ENCODE measurements at places on chromosomes 16 and 17.

GRCh38 chr16:65373097-65373496, 251.2 kb upstream of the CDH11 start:
- DNase-seq = no peak

GRCh38 chr17:8739097-8739496, 5.5 kb downstream of the CCDC42 start:
- no peak for DNase-seq

- DNase-seq = no peak
These were observed 41.1 kb upstream of the DHRS7B start for GRCh38 chr17:21085707-21086106.

GRCh38 chr17:50094243-50094752, 853 bp upstream of the PDK2 start:
- DNase-seq = no peak

- DNase-seq = peak; percentile 83
These were observed 2.9 kb downstream of the GNAO1 start for GRCh38 chr16:56193951-56194726.

DNA sequence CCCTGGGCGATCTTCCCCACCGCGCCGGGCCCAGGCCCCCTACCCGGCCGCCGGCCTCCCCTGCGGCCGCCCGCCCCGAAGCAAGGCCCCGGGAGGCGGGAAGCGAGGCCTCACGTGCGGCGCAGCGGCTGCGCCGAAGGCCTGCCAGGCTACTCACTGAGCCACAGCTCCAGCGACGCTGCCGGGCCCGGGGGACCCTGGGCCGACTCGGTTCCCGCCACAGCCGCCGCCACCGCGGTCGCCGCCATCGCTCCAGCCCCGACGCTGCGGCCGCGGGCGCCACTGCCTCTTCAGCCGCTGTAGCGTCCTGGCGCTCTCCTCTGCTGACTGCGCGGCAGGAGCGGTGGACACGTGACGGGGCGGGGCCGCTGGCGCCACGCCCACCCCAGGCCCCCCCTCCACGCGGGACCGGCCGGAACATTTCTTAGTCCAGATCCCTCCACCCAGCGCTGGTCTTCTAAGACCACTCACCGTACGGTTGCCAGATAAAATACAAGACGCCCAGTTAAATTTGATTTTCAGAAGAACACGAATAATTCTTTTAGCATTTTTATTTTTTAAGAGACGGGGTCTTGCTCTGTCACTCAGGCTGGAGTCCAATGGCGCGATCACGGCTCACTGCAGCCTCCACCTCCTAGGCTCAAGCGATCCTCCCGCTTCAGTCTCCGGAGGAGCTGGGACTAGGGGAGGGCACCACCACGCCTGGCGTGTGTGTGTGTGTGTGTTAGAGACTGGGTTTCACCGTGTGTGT, at the start of gene GGA2:
GGA2 (minus strand) TSS at position 331 of the 751 bp plus-strand sequence; CDS start at position 248, 83 bp downstream.
- peak; percentile 52 for DNase-seq

GRCh38 chr17:73324160-73324475, 12.3 kb upstream of the CDC42EP4 start:
- no peak for DNase-seq

DNA sequence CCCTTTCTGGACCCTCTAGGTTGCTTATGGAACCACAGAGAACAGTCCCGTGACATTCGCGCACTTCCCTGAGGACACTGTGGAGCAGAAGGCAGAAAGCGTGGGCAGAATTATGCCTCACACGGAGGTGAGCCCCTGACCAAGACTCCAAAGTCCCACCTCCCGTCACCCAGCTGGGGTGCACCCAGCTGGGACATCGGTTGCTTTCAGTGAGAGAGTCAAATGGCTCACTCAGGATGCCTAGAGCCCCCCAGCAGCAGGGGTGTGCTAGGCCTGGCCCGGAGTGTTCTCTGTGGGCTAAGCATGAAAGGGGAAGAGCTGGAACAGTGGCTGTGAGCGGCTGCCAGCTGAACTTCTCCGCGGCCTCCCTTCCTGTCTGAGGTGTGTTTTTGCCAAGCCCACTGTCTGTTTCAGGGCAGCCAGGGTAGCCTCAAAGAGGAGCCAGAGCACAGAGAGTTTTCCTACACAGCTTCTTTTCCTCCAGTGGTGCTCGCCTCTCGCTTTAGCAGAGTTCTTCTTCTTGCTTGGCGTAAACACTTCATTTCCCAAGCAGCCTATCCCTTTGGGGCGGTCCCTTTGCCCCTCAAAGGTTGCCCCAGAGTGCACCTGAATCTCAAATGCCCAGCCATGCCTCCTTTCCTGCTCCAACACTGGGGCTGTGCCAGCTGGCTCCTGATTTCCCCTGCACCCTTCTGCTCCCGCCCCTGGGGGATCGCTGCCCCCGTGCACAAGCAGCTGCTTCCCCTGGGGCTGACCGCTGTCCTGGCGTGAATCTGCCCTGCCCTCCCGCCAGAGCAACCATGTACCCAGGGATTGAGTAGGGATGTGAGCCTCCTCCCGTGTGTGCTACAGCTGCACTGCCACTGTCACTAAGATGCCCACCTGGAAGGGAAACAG, 2.6 kb upstream of the CHAD start:
- no peak for DNase-seq

- DNase-seq = no peak
These were observed 48.4 kb upstream of the SKAP1 start for GRCh38 chr17:48478224-48479013.

DNA sequence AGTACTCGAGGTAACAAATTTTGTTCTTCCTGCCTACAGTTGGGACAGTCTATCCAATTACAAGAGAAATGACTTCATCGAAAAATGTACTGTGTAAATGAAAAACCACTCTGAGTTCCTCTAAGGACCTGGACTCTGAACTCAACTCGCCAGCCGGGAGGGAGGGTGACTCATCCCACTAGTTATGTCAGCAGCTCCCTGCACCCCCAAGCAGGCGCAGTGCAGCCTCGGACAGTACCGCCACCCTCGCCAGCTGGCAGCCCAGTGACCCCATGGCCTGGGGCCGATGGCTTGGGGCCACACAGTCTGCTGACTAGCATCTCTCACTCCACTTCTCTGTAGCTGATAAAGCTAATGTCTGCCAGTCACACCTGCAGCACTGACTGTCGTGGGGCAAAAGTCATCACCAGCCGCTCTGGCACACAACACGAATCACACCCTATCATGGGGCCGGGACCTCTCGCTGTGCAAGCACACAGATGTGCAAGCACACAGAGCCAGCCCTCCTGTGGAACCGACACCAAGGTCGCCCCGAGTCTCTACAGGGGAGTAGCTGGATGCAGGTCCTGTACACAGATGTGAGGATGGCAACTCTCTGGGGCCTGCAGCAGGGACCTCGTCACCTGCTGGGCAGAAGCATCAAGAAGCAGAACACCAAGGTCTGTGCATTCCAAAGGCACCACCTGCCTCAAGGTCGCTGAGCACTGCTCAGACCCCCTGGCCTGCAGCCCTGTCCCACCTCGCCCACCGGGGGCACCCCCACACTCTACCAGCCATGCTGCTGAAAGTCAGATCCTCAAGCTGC, 5.7 kb downstream of the CSNK1D start:
- peak; percentile 80 for DNase-seq

DNA sequence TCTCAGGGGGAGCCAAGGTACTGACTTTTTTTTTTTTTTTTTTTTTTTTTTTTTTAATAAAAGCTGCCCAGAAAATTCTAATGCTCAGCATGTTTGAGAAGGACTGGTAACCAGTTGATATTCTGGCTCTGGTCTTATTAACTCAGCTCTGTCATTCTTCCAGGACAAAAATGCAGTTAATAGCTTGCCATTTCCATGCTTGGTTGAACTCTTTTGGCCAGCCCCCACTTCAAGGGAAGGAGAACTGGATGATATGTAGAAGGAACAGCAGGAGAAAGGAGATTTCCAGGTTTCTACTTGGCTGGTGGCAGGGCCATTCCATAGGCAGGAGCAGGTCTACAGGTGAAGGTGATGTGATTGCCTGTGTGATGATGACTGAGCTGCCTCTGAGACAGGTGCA, 59.2 kb upstream of the TANC2 start:
- no peak for DNase-seq

- DNase-seq = no peak
These were observed 108.0 kb downstream of the SKAP1 start for GRCh38 chr17:48322060-48322459.

GRCh38 chr16:79437764-79438751, 162.5 kb downstream of the MAF start:
- no peak for DNase-seq

DNA sequence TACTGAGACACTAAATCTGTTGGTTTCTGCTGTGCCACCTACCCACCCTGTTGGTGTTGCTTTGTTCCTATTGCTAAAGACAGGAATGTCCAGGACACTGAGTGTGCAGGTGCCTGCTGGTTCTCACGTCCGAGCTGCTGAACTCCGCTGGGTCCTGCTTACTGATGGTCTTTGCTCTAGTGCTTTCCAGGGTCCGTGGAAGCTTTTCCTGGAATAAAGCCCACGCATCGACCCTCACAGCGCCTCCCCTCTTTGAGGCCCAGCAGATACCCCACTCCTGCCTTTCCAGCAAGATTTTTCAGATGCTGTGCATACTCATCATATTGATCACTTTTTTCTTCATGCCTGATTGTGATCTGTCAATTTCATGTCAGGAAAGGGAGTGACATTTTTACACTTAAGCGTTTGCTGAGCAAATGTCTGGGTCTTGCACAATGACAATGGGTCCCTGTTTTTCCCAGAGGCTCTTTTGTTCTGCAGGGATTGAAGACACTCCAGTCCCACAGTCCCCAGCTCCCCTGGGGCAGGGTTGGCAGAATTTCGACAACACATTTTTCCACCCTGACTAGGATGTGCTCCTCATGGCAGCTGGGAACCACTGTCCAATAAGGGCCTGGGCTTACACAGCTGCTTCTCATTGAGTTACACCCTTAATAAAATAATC, 14.6 kb downstream of the STH start:
- peak; percentile 29 for DNase-seq

DNA sequence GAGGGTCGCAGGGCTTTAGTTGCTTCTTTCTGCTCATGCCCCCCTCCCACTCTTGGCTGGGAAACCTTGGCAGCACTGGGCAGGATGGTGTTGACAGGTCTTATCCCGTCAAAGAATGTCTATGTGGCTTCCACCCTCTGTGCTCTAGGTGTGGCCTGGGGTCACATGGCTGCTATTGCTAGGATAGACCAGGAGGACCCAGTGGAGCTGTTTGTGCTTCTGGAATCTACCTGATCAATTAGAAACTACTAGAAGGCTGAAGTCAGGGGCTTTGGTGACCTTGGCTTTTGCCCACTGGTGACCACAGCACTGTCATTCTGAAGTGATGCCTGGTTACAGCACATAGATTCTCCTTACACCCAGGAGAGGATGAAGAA, 105.8 kb downstream of the CMIP start:
- DNase-seq = no peak

GRCh38 chr16:68756239-68756915, 19.3 kb downstream of the CDH1 start:
- no peak for DNase-seq

DNA sequence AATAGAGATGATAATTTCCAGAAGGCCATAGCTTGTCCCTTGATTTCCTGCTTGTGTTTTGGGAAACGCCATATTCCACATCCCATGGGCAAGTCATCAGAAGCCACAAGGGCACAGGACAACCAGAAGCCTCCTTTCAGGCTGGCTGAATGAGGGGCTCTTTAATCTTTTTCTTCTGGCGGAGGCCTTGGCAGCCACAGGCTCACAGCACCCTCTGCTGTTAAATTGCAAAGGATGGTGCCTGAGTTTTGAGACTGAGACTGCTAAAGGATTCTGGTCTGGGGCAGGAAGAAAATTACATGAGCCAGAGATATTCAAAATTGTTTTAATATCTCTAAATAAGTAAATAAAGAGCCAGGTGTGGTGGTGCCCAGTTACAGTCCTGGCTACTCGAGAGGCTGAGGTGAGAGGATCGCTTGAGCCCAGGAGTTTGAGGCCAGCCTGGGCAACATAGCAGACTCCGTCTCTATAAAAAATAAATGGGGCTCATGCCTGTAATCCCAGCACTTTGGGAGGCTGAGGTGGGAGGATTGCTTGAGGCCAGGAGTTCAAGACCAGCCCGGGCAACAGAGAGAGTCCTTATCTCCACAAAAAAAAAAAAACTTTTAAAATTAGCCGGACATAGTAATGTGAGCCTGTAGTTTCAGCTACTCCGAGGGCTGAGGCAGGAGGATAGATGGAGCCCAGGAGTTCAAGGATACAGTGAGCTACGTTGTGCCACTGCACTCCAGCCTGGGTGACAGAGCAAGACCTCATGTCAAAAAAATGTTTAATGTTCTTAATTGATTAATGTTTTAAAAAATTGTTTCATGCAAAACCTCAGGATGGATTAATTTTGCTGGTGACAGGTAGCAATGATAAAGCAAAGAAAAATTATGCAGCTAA, 26.3 kb downstream of the AARSD1 start:
- DNase-seq = peak; percentile 8

DNA sequence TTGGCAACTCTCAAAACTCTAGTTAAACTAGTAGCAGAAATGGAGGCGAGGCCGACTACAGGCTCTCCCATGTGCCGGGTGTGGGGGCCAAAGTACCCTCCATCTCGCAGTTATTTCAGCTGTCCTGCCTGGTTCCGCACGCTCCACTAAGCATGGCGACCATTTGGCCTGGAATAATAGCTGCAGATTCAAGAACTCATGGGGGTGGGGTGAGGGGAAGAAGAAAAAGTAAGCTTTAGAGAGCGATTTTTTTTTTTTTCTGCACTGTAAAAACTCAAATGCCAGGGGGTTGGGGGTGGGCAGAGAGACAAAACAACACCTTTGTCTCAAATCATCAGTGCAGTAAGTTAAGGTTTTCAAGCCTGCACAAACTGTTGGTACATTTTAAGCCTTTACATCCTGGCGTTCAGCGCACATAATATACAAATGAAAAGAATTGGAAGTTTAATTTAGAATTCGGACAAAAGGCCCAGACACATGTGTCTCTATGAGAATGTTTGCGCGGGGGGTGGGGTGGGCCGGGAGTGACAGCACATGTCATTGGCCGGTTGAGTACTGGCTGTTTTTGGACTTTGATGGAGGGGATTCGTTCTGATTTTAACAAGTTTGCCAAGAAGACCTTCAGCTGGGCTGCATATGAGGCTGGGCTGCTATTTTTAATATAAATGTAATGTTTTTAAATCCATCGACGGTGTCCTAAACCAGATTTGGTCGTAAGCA, 694.7 kb upstream of the SALL1 start:
- DNase-seq = no peak

DNA sequence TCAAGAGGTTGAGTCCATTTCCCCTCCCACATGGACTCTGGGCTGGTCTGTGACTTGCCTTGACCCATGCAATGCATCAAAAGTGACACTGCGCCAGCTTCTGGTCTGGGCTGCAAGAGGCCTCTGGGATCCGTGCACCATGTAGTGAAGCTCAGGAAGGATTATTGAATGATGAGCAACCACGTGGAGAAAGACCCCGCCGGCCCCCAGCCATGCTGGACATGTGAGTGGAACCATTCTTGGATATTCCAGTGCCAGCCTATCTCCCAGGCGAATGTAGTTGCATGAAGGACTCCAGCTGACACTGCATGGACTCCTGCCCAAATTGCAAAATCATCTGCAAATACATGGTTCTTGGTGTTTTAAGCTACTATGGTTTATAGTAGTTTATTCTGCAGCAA, 7.6 kb upstream of the ALOX15B start:
- DNase-seq = no peak

Measured in caudate nucleus (tissue), 63 donors.